HuH-7 (cell line): ENCODE measurements at places on chromosomes 12 and 14.
A peak's percentile ranks its signal among the peaks of the same experiment; 100 is the strongest.

GRCh38 chr14:96135285-96135684 lies 69.4 kb upstream of the BDKRB2 start:
- no peak for DNase-seq

GRCh38 chr14:101408077-101408831 lies 153.0 kb upstream of the DIO3 start:
- DNase-seq = no peak

DNA sequence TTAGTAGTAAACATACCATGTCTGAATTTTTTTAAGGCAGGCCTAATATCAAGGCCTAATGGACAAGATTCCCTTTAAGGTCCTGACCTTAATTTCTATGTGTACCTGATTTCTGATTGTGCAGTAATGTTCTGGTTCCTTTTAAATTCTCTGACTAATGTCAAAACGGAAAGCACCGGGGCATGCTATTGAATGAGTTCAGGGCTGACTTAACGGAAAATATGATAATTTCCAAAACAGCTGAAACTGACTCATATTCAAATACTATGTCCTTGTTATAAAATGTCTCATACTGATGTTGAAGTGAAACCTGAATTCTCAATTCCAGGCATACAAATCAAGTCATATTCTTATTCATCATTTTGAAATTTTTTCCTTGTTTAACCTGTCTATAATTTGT lies 6.7 kb downstream of the TAS2R43 start:
- DNase-seq = no peak

DNA sequence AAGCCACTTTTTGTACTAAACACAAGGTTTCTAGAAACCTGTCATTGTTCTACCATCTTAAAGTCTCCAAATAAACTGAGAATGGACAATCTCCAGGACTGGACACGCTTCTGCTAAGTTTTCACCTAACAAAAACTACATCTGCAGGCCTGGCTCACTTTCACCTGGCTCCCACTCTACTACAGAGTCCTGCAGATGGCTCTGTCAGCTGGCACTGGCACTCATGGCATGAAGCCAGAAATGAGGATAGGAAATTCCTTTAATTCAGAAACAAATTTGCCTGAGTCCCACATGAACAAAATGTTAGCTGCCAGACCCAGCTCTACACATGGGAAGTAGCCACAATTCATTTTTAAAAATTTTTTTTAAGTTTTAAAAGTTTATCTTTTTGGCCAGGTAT lies 42.1 kb downstream of the STXBP6 start:
- no peak for DNase-seq

DNA sequence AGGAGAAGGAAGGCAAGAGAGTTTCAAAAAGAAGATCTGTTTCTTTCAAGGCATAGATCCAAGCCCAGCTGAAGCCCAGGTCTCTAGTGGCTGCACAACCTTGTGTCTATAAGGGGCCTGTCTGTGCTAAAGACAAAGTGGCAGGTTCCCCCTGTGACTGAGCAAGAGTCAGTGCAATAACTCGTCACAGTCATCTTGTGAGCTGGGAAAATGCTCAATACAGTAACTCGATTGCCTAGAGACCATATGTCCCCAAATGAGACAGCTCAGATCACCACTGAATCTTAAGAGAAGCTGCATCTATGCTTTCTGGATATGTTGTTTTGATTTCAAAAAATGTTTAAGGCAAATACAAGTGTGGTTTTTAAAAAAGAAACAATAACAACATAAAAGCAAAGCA lies 24.2 kb downstream of the ST8SIA1 start:
- no peak for DNase-seq

GRCh38 chr14:104938436-104938835 lies 13.8 kb downstream of the PLD4 start:
- no peak for DNase-seq

- DNase-seq = peak; percentile 68
Observed at GRCh38 chr12:55068416-55069010, 48.7 kb downstream of the NEUROD4 start.

- no peak for DNase-seq
Observed at GRCh38 chr14:82798276-82798675, 1264.6 kb upstream of the SEL1L start.

DNA sequence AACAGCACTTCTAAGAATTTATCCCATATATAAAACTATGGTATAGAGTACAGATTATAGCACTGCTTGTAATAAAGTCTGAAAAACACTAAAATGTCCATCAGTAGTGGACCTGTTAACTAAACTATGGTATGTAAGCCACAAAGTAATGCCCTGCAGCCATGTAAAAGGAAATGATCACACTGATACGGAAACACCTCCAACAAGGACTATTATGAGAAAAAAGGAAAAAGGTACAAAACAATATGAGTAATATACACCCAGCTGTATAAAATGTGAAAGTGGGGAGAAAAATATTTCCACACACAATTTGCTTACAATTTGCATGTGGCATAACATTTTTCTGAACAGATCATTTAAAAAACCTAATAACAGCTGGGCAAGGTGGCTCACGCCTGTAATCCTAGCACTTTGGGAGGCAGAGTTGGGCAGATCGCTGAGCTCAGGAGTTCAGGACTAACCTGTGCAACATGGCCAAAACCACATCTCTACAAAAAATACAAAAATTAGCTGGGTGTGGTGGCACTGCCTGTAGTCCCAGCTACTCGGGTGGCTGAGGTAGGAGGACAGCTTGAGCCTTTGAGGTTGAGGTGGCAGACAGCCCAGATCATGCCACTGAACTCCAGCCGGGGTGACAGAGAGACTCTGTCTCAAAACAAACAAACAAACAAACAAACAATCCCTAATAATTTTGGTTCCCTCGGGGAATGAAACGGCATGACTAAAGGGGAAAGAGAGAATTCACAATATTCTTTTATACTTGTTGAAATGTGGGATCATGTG lies 250.5 kb downstream of the MED13L start:
- DNase-seq = no peak

DNA sequence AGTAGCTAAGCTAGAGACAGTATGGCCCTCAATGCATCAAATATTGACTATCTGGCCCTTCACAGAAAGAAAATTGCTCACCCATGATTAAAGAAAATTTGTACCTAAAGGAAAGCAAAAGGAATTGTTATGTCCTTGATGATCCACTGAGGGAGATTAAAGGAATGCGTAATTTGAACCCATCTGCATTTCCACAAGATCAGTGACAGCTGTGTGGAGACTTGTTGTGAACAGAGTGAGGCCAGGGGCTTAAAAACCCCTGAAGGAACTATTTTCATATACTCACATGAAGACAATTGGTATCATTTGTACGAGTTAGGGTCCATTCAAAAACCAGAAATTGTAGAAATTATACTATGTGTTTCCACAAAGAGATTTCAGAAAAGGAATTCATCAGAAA lies 1908.1 kb upstream of the SEL1L start:
- DNase-seq = no peak

- no peak for DNase-seq
Observed at GRCh38 chr12:108729612-108730364, 1.5 kb downstream of the CORO1C start.

DNA sequence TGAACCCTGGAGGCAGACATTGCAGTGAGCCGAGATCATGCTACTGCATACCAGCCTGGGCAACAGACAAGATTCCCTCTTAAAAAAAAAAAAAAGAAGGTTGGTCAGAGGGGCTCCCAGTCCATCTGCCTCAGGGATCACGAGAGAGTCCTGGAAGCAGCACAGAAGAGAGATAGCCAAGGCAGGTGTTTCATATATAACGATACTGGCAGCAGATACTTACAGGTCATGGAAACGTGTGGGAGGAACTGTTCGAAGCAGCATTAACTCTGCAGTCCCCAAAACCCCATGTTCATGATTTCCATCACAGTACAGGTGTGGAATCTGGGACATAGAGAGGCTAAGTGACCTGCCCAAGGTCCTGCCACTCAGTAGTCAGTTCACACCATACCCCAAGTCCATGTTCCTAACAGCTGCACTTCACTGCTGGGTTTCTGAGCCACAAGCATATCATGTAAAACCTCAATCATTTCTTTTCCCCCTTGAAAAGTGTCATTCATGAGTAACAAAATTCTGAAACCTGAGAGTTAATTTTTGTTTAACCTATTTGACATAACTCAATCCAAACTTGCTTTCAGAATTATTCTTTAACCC lies 16.7 kb downstream of the CDK2AP1 start:
- DNase-seq = no peak

- no peak for DNase-seq
Observed at GRCh38 chr14:86072116-86072894, 542.4 kb downstream of the FLRT2 start.

- no peak for DNase-seq
Observed at GRCh38 chr12:33876618-33877017, 145.7 kb upstream of the ALG10 start.

DNA sequence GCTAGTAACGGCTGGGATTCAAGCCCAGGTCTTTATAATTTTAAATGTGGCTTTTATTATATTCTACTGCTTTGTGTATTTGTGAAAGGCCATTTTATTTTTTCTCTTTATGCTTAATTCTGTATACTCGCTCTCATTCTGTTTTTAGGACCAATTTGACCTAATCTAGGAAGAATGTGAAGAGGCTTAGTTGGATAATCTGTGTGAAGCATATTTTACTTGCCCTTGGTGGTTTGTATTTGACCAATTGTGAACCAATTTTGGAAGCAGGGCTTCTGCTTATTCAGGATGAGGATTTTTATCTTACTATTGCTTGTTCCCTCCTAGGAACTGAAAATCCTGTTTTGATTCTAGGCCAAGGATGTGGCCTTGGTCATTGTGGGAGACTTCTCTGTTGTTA lies 113.1 kb downstream of the TTC6 start:
- DNase-seq = no peak

GRCh38 chr14:91305650-91306431 lies 61.3 kb upstream of the GPR68 start:
- DNase-seq = no peak

GRCh38 chr14:53109105-53110041 lies 43.8 kb downstream of the DDHD1 start:
- no peak for DNase-seq

GRCh38 chr14:105337433-105337832 lies 22.9 kb downstream of the PACS2 start:
- no peak for DNase-seq

- DNase-seq = no peak
Observed at GRCh38 chr12:29578070-29578469, 80.6 kb upstream of the OVCH1 start.

- DNase-seq = no peak
Observed at GRCh38 chr12:29145372-29146170, 3.5 kb upstream of the FAR2 start.

GRCh38 chr12:27971606-27972005 lies 927 bp downstream of the PTHLH start:
- DNase-seq = peak; percentile 30

DNA sequence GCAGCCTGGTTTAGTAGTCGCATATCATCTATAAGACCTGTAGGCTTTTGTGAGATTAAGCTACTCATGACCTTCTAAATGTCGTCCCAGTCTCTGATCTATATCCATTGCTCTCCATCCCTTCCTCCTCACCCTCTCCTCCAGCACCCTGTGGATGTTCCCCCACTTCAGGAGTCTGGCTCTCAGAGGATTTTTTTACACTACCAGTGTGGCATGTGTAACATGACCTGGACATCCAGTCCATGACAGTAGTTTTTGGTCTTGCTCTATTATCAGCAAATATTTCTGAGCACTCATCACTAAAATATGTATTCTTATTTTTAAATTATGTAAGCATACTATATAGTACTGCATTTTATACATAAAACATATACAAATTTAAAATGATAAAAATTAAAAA lies 142.1 kb downstream of the DYRK2 start:
- DNase-seq = no peak

DNA sequence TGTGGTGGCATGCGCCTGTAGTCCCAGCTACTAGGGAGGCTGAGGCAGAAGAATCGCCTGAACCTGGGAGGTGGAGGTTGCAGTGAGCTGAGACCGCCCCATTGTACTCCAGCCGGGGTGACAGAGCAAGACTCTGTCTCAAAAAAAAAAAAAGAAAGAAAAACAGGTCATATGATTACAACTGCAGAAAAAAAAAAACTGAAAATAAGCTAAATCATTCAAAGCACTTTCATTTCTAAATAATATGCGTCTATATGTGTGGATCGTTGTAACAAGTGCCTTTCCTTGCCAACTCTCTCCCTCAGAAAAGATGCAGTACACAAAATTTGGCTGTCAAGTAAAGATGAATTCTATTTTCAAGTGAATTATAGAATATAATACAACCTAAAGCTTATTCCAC lies 42.4 kb downstream of the ATXN2 start:
- DNase-seq = no peak

DNA sequence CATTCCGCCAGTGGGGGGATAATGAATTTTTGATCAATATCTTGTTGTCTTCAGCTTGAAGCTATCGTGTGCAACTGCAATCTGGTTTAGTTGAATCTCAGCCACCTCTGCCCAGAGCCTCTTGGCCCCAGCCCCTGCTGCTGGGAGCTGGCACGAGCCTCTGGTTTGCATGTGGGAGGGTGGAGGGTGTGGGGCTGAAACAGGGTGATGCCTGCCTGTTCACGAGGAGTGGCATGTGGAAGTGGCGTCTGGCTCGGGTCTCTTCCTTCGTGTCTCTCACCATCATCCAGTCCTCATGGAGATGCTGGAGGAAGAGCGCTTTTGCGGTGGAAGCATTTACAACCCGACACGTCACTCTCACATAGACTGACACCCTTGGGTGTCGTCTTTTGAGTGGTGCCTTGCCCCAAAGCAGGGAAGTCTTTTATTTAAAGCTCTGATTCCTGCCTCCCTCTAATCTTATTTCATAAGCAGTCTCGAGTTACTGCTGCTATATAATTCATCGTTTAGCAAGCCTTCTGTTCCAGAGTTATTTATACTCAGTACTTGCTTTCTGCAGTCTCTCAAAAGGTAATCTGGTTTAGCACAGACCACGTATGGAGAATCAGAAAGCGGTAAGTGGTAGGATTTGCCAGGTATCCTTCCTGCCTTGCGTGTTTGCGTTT lies 64.5 kb downstream of the AACS start:
- no peak for DNase-seq

- no peak for DNase-seq
Observed at GRCh38 chr14:75236901-75237419, 41.7 kb upstream of the FOS start.

- no peak for DNase-seq
Observed at GRCh38 chr14:99875836-99876235, 82.6 kb downstream of the EML1 start.

DNA sequence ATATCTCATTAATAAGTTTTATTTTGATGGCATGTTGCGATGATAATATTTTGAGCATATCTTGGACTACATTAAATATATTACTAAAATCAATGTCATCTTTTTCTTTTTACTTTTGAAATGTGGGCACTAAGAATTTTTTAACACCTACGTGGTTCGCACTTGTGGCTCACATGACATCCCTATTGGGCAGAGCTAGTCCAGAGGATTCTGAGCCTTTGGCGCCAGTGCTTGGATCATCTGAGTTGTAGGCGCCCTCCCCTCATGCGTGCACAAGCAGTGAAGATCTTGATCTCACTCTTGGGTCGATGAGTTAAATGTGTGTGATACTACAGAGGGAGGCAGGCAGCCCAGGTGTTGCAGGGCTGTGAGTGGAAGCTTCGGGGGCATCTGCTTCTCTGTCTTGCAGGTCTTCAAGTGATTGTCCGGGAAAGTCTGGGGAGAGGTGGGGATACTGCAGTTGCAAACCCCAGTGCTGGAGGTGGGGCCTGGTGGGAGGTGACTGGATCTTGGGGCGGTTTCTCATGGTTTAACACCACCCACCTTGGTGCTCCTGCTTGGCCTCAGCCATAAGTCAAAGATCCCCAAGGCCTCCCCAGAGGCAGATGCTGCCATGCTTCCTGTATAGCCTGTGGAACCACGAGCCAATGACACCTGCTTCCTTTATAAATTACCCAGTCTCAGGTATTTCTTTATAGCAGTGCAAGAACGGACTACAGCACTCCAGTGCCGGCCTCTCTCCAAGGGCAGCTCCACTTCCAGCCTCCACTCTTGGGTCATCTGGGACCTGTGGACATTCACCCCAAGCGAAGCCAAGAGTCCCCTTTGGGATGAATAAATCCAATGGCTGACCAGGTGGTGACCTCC lies 46.1 kb upstream of the PPP2R5C start:
- no peak for DNase-seq
